GM10248 (cell line): ENCODE measurements at places on chromosomes 12 and 14.
A peak's percentile ranks its signal among the peaks of the same experiment; 100 is the strongest.

GRCh38 chr14:70354204-70354603, 5.3 kb downstream of the COX16 start:
- no peak for DNase-seq

- no peak for DNase-seq
Observed at GRCh38 chr14:43949400-43949799, 557.7 kb downstream of the FSCB start.

DNA sequence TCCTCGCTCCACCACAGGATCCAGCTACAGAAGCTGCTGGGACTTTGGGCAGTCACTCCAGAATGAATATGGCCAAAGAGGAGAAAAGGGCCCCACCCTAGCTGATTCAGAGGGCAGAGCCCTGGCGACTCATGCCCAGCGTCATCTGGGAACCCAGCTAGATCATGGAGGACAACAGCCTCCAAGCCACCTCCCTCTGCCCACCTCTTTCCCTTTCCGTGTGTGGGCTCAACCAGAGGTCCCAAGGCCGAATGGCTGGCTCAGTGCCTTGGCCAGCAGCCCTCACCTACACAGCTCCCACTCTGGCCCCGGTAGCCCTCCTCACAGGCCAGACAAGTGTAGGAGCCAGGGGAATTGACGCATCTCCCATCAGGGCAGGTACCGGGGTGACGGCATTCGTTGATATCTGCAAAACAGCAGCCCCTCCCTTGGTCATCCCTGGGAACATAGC, 17.4 kb downstream of the ISCA2 start:
- no peak for DNase-seq

DNA sequence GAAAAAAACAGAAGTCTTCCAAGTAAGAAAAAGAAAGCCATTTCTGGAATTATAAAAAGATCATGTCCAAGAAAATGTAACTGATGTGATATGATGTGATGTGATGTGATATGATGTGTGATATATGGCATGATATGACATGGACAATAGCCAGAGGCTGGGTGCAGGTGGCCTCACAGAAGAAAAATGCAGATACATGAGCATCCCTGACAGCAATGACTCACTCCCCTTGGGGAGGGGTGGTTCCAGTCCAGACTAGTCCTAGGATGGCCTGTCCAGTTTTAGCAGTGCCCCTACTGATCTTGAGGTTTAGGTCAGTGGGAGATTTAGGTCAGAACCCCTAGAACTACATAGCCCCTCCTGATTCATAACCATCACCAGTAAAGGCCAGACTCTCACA, 3.5 kb upstream of the RHOJ start:
- DNase-seq, result no peak

DNA sequence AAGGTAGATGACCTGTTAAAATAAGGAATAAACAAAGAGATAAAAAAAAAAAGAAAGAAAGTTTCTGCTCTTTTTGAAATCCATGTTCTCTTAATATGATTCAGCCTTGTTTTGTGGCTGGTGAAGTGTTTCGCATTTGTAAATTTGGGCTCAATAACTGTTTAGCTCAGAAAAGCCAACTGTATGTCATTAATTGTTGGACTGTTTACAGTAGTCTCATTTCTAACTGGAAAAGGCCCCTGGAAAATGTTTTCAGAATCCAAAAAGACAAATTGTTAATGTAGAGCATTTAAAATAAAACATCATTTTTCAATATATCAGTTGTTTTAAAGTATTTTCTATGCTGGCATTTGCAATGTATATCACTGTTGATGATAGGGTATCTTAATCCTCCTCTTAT, 47.4 kb upstream of the DYRK2 start:
- DNase-seq, result no peak

DNA sequence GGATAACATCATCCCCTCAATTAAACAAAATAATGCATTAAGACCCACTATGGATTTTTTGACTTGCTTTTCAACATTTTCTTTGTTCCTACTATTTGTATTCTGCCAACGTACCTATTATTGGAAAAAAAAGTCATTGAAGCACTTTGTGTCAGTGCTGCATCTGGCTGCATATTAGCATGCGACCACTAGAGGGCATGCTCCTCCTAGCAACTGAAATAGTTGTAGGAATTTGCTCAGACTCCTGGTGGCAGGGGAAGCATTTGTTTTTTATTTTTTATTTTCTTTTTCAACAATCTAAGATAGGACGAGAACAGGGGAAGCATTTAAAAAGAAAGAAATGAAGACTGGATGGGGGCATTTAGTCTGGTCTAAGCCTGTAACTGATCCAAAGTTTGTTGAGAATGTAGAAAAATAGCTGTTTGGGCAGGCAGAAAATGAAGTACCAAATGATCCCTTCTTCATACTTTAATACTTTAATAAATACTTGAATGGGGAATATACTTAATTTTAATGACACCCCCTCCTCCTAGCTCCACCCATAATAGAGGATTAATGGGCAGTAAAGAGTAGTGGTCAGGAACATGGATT, 14.5 kb upstream of the CLEC4A start:
- DNase-seq, result peak; percentile 70

DNA sequence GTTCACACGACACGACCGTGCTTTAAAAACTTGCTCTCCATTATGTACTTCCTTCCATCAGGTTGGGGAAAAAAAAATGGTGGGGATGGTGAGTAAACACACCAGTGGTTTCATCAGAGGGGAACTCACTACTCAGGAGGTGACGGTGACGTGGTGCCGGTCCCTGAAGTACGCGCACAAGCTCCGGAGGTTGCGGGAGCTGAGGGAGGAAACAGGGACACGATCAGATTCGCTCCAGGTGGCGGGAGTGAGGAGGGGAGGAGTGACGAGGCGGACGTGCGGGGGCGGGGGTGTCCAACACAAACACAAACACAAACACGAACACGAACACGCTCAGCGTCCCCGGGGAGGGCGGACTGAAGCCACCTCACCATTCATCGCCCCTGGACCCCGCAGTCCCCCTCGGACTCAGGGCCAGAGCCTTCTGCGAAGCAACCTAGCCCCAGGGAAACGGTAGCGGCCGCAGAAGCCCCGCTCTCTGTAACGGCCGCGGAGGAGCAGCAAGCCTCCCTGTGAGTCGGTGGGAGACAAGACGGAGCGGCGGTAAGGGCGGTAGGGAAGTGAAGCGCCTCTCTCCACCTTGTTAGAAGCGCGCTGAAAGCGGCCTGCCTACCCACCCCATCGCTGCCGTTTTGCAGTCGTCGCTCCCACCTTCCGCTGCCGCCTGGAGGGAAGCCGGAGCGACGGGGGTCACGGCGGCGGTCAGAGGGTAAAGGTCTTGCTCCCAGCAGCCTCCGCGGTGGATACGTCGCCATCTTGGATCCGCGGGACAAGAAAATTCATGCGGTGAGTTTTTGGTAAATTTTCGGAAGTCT, at the start of gene CNOT2:
Gene CNOT2, plus strand, starts transcription at position 739 of the 815 bp plus-strand sequence. CDS start 34,794 bp downstream, outside the sequence.
- peak; percentile 87 for DNase-seq

DNA sequence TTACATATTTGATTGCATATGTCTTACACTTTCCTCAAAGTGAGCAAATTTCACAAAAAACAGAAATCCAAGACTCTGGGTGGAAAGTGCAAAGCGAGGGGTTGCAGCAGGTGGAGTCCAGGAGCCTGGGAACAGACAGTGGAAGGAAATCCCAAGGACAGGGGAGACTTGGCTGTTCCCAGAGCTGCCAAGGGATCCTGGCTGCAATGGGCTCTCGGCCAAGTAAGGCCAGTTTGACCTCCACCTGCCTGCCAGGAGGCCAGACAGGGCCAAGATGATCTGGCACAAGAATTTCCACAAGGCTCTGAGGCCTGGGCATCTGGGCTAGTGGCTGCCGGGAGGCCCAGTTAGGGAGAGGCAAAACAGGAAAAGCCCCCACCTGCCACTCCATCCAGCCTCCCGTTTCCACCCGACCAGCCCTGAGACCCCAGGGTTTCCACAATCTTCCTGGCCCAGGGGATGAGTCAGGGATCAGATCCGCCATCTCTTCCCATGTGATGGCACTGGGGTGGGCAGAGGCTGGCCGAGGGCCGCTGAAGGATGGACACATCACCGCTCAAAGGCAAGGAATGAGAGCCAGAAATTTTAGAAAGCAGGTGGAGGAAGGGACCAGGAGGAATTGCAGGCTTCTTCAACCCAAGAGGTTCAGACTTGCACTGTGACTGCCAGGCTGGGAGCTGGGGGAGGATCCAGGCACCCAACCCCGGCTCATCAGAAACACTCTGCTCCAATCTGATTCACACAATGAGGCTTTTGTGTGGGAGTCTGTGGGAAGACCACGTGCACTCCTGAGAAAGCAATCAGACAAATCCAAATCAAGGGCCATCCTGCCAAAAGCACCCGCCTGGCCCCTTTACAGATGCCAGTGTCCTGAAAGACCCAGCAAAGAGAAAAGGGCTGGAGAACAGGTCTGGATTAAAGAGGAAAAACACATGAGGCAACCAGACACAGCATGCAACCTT, 16.3 kb downstream of the SCARB1 start:
- no peak for DNase-seq

- DNase-seq, result no peak
Observed at GRCh38 chr14:79862045-79862444, 349.3 kb downstream of the DIO2 start.

- no peak for DNase-seq
Observed at GRCh38 chr14:49774106-49774505, 6.2 kb downstream of the KLHDC2 start.

- no peak for DNase-seq
Observed at GRCh38 chr12:132276827-132277373, 52.5 kb downstream of the GALNT9 start.
